ENCODE measurements at places on chromosomes 4 and X.

DNA sequence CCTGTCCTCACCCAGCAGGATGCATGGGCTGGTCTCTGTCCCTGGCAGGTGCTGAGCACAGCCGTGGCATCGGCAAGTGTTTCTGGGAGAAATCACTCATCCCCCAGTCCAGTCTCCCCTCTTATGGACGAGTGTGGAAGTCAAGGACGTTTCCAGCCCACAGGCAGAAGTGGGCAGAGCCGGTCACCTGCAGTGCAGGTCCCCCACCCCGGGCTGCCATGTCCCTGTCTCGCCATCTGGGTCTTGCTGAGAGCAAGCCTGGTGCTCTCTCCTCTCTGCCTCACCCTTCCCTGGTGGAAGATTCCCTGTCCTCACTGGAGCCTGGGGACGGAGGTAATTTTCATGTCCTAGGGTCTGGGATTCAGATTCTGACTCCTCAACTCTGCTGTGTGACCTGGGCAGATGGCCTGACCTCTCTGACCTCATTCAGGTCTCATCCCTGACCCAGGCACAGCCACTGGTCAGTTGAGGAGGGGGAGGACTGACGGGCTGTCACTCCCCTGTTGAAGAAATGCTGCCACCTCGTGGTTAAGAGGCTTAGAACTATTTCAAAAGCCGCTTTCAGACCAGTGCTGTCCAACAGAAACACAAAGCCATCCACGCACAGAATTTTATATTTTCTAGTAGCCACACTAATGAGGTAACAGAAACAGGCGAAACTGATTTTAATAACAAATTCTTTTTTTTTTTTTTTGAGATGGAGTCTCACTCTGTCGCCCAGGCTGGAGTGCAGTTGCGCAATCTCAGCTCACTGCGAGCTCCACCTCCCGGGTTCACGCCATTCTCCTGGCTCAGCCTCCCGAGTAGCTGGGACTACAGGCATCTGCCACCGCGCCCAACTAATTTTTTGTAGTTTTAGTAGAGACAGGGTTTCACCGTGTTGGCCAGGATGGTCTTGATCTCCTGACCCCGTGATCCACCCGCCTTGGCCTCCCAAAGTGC, 1.8 kb downstream of the CPZ start:
- H3K27me3 ChIP-seq, result no peaks in the 10 kb centered on the region
- no peak overlapping the region for H3K4me3 ChIP-seq
- H3K27ac ChIP-seq, result peak overlapping the region; percentile 51
- DNase-seq, result no peak
- no peaks in the 10 kb centered on the region for H3K4me1 ChIP-seq
- H3K36me3 ChIP-seq, result no peaks in the 10 kb centered on the region

DNA sequence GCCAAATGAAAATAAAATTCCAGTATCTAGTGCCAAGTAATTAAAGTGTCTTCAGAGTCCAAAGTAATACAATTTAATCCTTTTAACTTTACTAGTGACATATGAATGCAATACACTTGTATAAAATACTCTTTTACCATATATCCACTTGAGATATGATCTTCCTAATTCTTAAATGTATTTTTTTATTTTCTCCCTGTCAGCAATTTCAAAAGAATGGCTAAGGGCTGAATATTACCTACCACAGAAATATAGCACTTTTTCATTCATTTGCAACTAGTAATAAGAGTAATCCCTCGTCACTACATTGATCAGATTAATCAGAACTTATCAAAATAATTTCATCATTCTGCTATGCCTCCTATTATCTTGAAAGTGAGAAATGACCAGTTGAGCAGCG, 10.1 kb upstream of the TBX22 start:
- no peak for DNase-seq
- H3K27me3 ChIP-seq, result no peaks in the 10 kb centered on the region
- H3K27ac ChIP-seq, result no peak overlapping the region
- no peaks in the 10 kb centered on the region for H3K36me3 ChIP-seq
- H3K4me3 ChIP-seq, result no peak overlapping the region
- H3K4me1 ChIP-seq, result no peaks in the 10 kb centered on the region

DNA sequence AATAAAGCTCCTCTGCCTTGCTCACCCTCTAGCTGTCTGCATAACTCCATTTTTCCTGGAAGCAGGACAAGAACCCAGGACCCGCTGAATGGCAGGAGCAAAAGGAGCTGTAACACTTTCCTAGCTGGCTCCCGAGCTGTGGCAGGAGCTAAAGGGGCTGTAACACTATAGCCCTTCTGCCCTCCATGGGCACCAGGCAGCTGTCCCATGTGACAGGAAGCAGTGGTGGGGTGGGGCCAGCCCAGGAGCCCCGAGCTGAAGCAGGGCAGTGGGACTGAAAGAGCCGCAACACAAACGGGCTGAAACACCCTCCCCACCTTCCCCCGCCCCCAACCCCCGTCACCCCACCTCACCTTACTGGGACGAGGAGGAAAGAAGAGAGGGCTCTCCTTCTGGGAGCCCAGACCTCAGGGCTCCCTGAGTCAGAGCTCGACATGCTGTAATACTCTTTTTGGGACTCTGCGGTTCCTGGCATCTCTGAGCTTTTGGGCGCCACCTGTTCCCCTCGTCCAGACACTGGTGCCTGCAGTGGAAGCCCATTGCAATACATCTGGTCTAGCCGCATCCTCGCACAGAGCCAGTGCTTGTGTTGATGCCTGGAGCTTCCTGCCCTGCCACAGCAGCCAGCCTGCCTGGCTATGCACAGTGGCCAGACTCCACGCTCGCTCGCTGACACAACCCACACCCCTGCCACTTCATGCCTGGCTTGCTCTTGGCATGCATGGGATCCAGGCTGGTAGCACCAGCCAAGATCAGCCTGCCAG, 39.4 kb downstream of the PPM1K start:
- peak; percentile 54 for DNase-seq
- peak overlapping the region; percentile 43 for H3K4me3 ChIP-seq
- peaks cover 10% of the 10 kb centered on the region for H3K4me1 ChIP-seq
- no peaks in the 10 kb centered on the region for H3K36me3 ChIP-seq

GRCh38 chr4:38174801-38175200, 214.6 kb downstream of the PTTG2 start:
- no peak overlapping the region for H3K4me3 ChIP-seq
- H3K4me1 ChIP-seq, result peaks cover 22% of the 10 kb centered on the region
- H3K27me3 ChIP-seq, result no peaks in the 10 kb centered on the region
- H3K36me3 ChIP-seq, result no peaks in the 10 kb centered on the region

DNA sequence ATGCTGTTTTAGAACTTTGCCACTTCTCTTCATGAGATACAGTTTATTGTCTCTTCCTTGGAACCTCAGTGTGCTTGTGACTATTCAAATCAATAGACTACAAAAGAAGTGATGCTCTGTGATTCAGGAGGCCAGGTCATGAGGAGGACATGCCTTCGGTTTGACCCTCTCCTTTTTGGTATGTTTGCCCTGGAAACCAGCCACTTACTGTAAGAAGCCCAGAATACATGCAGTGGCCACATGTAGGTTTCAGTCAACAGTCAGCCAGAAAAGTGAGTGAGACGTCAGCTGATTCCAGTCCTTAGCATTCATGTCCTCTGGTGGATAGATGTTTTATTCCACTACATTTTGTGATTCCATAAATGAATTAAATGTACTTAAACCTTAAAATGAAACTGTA, 328.7 kb downstream of the PCDH18 start:
- no peaks in the 10 kb centered on the region for H3K27me3 ChIP-seq
- H3K27ac ChIP-seq, result no peak overlapping the region
- no peaks in the 10 kb centered on the region for H3K4me1 ChIP-seq
- no peak for DNase-seq
- H3K4me3 ChIP-seq, result no peak overlapping the region

DNA sequence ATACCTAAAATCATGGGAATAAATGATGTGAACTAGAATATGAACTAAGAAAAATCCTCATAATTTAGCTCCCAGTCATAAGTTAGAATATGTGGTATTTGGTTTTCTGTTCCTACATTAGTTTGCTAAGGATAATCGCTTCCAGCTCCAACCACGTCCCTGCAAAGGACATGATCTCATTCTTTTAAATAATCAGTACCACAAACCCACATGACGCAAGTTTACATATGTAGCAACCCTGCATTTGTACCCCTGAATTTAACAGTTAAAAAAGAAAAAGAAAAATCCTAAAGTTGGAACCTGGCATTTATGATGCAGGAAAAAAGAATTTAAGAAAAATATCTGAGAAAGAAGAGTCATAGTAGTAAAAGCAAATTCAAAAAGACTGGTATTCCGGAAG, 13.3 kb downstream of the UBA6 start:
- no peak for DNase-seq
- H3K27ac ChIP-seq, result no peak overlapping the region
- peaks cover 3% of the 10 kb centered on the region for H3K36me3 ChIP-seq
- H3K4me3 ChIP-seq, result no peak overlapping the region

DNA sequence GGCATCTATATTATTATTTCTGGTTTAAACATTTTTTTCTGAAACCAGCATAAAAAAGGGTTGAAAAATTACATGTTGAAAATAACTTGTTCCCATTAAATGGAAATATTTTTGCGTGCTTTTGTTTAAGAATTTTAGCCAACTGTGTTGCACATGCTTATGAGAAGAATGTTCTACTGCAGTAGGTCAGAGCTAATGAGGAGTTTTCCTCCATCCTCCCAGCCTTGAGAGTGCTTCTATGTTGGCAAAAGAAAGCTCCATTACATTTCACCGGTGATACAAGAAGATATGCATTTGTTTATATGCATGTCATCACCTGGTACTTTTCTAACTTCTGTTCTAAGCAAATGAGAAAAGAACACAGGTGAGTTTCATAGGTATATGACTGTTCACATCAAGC, 13.6 kb upstream of the TDO2 start:
- no peaks in the 10 kb centered on the region for H3K36me3 ChIP-seq
- no peak overlapping the region for H3K4me3 ChIP-seq

GRCh38 chr4:48337731-48338130, 3.6 kb upstream of the SLAIN2 start:
- H3K27me3 ChIP-seq, result no peaks in the 10 kb centered on the region
- H3K4me3 ChIP-seq, result no peak overlapping the region
- H3K27ac ChIP-seq, result no peak overlapping the region
- no peaks in the 10 kb centered on the region for H3K36me3 ChIP-seq
- peaks cover 10% of the 10 kb centered on the region for H3K4me1 ChIP-seq

- H3K27me3 ChIP-seq, result no peaks in the 10 kb centered on the region
- no peak overlapping the region for H3K27ac ChIP-seq
- no peak for DNase-seq
- no peaks in the 10 kb centered on the region for H3K4me1 ChIP-seq
These were observed 5.5 kb upstream of the NXF3 start for GRCh38 chrX:103098488-103098887.

DNA sequence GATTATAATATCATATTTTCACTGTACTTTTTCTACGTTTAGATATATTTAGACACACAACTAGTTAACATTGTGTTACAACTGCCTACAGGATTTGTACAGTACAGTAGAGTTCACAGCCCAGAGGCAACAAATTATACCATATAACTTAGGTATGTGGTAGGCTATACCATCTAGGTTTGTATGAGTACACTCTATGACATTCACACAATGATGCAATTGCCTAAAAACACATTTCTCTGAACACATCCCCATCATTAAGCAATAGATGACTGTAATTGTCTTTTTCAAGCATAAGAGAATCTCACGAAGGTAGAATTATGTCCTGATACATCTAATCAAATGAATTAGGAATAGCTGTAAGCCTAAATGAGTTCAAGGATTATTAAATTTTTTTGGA, 12.3 kb upstream of the TIGD2 start:
- no peak for DNase-seq
- H3K27ac ChIP-seq, result no peak overlapping the region
- H3K36me3 ChIP-seq, result no peaks in the 10 kb centered on the region
- no peak overlapping the region for H3K4me3 ChIP-seq
- no peaks in the 10 kb centered on the region for H3K4me1 ChIP-seq
- no peaks in the 10 kb centered on the region for H3K27me3 ChIP-seq

- no peak overlapping the region for H3K4me3 ChIP-seq
- no peaks in the 10 kb centered on the region for H3K27me3 ChIP-seq
- no peak overlapping the region for H3K27ac ChIP-seq
- DNase-seq, result no peak
- no peaks in the 10 kb centered on the region for H3K4me1 ChIP-seq
These were observed 306.6 kb downstream of the STK32B start for GRCh38 chr4:5357870-5358269.

DNA sequence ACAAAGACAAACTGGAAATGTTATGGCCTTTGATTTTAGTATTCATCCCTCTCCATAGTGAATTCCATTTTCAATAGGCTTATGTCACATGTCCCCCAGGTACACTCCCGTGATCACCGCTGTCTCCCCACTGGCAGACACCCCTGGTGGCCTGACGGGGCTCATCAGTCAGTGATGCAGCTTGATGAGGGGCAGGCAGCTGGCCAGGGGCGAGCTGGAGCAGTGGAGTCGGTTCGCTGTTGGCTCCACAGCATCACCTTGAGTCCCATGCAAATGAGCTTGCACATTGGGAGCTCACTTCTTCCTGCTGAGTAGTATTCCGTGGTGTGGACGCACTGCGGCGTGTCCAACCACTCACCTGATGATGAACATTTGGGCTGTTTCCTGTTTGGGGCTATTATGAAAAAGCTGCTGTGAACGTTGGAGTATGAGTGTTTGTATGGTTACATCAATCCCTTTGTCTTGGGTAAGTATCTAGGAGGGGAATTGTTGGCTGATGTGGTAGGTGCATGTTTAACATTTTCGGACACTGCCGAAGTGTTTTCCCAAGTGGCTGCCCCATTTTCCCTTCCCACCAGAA, 5.2 kb downstream of the TREX2 start:
- no peaks in the 10 kb centered on the region for H3K27me3 ChIP-seq
- DNase-seq, result no peak
- no peaks in the 10 kb centered on the region for H3K36me3 ChIP-seq
- no peaks in the 10 kb centered on the region for H3K4me1 ChIP-seq
- H3K4me3 ChIP-seq, result no peak overlapping the region
